ENCODE measurements at places on chromosomes 7 and 10.

- DNase-seq: no peak
These were observed 220.5 kb upstream of the MBL2 start for GRCh38 chr10:52993109-52993508.

DNA sequence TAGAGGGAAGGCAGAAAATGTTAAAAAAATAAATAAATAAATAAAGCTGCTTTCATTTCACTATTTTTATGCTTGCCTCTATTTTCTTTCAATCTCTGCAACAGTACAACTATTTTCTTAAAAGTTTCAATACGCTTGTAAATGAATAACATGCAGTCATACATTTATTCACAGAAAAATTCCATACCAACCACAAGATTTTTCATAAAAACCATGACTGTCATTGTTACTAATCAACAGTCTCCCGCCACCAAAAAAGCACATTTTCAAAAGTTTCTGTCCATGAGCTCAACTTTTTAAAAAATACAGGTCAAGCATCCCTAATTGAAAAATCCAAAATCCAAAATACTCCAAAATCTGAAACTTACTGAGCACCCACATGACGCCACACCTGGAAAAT, 5.3 kb downstream of the PARD3 start:
- no peak for DNase-seq

- no peak for DNase-seq
These were observed 4.5 kb downstream of the RTKN2 start for GRCh38 chr10:62264126-62264525.

GRCh38 chr7:2520131-2520760, 672 bp downstream of the LFNG start:
- peak; percentile 68 for DNase-seq

- DNase-seq: no peak
These were observed 49.0 kb upstream of the STK17A start for GRCh38 chr7:43533801-43534479.

DNA sequence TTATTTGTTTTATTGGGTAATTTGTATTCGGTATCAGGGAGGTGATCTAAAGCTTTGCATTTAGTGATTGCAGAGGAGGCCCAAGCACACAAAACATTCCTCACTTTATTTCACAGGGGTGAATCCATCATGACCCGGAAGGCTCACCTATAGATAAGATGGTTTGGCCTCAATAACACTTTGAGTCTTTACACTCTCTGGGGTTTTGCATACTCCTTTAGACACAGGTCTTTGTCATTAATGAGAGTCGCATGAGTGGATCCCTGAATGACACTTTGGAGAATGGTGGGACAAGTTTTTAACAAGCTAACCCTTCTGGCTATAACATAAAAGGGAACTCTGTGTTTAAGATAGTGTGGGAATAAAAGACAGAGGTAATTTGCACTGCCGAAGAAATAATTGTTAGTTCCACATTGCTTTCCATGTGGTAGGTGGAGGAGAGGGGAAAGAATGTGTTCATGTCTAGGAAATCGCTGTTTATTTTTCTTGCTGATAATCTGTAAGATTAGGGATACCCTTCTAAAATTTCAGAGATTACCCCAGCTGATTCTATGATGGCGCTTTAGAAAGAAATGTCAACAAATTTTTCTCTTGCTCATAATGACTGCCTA, 455.8 kb downstream of the TFEC start:
- DNase-seq: no peak

DNA sequence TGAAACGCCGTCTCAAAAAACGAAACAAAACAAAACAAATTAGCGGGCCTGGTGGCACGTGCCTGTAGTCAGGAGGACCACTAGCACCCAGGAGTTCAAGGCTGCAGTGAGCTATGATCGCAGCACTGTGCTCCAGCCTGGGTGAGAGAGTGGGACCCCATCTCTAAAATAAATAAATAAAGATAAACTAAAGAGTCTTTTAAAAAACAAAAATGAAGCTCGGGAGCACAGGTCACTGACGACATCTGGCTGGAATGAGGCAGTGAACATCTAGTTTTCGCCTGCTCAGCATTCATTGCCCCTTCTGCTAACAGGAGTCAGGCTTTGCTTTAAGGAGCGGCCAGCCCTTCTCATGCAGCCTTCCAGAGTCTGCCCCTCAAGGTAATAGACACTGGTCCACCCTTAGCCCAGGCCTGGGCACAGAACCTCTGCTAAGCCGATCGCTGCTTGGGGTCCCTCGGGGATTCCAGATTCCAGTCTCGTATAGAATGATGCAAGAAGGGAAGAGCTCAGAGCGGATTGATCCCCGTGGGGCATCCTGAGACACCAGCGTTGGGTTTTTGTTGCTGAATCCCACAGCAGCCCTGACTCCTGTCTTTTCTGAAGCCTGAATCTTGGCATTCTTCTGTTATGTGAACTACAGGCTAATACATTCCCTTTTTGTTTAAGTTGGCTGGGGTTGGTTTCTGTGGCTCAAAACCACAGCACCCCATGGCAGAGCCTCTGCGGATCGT, 14.2 kb upstream of the FOXK1 start:
- DNase-seq: no peak

DNA sequence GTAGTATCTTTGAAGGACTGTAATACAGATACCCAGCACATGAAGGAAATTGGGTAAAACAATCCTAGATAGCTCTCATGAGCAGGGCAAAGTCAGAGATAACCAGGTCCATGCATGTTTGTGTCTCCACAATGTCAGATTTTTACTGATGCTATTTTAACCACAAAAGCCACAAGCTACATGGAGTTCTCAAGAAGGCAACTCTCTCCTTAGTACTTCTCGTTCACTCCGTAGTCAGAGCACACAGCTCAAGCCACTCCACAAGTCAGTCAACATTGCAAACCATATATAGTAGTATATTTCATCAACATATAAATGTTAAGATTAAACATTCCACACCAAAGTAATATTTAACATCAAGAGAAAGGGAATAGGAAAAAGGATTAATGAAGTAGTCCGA, 98.0 kb upstream of the PIK3CG start:
- DNase-seq: no peak

DNA sequence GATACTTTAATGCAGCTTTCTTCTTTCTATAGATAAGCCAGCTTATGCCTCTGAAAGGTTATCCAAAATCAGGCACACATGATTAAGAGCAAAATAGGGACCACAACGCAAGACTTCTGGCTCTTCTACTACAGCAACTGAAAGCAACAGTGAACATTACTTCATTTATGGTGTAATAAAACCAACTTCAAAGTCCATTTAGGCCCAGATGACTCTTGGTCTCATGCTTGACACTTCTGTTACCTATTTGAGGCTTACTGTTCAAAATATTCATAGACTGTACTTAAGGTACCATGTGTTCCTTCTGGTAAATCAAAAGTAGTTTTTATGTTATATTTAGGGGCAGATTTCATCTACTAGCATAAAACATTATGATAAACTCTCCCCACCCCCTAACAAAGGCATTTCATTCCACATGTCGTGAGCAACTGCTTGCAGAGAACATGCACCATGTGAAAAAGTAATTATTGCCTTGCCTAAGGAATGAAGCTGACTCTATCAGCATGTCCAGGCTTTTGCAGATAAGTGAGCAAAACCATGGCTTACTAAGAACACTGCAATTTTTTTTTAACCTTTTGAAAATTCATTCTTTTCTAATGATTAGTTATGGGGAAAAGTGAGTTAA, 154.9 kb upstream of the ITGB1 start:
- DNase-seq: no peak

Data from D721Med (cell line).